ENCODE measurements at places on chromosomes 7 and 10. TPM values are rescaled to one million over a fixed set of nuclear protein-coding genes. Genes with fewer than 3 reads are reported as not detected.

The CALHM3 gene
- total RNA-seq, result not detected

The SPDYE5 gene
- not detected for total RNA-seq

The LIPJ gene
- total RNA-seq, result not detected

The C10orf143 gene
- 4.3 TPM for total RNA-seq

The GRM3 gene
- total RNA-seq, result not detected

The DNAJC12 gene
- total RNA-seq, result not detected

The RABGEF1 gene
- total RNA-seq, result 20.1 TPM

The LRRC18 gene
- total RNA-seq, result not detected

The UNCX gene
- total RNA-seq, result not detected
